ENCODE measurements at places on chromosomes 6 and 20.

- no peak for DNase-seq
Observed at GRCh38 chr20:8633366-8633765, 435.5 kb upstream of the PLCB4 start.

DNA sequence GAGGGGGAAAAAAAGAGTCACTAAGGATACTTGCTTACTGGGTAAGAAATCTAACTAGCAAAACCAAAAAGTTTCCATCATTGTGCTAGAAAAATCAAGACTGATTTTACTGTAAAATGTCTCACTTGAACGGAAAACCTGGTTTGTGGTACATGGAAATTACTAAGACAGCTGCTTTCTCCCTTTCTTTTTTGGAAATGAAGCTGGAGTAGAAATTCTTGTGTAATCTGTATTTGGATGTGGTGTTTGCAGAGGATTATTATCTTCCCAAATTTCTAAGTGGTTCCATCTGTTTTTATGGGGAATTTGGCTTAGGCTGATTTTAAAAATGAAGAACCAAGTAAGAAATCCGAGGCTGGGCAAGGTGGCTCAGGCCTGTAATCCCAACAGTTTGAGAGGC lies 20.4 kb downstream of the EPB41L2 start:
- DNase-seq, result no peak

- no peak for DNase-seq
Observed at GRCh38 chr20:34915749-34916455, 39.5 kb downstream of the ACSS2 start.

DNA sequence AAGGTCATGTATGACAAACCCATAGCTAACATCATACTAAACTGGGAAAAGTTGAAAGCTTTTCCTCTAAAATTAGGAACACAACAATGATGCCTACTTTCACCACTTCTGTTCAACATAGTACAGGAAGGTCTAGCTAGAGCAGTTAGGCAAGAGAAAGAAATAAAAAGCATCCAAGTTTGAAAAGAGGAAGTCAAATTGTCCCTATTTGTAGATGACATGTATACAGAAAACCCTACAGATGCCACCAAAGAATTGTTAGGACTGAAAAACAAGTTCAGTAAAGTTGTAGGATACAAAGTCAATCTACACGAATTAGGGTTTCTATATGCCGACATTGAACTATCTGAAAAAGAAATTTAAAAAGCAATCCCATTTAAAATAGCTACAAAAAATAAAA lies 89.4 kb upstream of the GLP1R start:
- no peak for DNase-seq

GRCh38 chr6:91020744-91021143 lies 433.9 kb upstream of the MAP3K7 start:
- DNase-seq, result no peak

DNA sequence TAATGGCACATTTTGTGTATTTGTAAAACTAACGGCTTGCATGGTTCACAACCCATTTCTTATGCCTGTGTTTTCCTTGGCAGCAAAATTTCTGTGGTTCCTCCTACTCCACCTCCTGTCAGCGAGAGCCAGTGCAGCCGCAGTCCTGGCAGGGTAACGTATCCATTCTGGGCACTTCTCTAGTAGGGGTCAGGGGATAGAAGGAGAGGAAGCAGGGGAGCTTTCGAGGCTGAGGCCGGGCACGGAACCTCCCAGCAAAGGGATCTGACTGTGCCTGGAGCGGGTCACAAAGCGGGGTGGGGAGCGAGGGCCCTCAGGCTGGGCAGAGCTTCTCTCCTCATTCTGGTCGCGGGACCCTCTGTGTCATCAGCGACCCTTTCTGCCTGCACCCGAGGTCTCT lies 58.4 kb downstream of the SYTL3 start:
- DNase-seq, result no peak

GRCh38 chr6:80329496-80329895 lies 223.0 kb downstream of the BCKDHB start:
- no peak for DNase-seq

- no peak for DNase-seq
Observed at GRCh38 chr6:52495922-52496321, 75.8 kb downstream of the EFHC1 start.

GRCh38 chr6:54040545-54040944 lies 70.7 kb upstream of the MLIP start:
- no peak for DNase-seq

DNA sequence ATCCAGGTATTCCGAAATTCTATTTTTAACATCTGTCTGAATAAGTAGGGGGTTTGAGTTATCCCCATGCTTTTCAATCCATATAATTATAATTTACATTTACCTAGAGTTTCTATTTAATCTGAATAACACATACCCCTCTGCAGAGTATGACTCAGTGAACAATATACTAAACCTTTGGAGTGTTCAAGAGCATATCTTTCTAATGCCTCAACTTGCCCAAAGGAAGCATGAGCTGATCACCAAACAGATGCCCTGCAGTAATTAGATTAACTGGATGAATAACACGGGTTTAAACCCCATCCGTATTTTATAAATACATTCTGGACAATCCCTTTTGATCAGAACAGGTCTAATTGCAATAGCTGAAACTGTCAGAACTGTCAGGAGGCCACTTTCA lies 897.1 kb downstream of the TFAP2A start:
- DNase-seq, result no peak

- DNase-seq, result no peak
Observed at GRCh38 chr6:4971851-4972250, 32.0 kb downstream of the RPP40 start.

DNA sequence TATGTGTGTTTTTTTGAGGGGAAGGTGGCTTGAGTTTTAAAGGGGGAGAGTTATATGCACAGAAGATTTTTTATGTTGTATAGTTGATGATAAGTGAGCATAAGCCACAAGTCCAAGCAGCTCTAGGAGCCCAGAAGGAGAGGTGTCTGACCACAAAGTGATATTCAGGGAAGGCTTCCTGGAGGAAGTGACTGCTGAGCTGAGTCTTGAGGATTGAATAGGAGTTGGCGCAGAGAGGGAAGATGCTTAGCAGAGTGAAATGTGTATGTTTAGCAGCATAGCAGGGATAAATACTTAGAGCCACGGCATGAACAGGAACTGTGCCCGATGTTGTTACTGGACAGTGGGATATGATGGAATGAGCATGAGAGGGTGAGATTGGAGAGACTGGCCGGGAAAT lies 255.1 kb upstream of the KCNG1 start:
- no peak for DNase-seq

DNA sequence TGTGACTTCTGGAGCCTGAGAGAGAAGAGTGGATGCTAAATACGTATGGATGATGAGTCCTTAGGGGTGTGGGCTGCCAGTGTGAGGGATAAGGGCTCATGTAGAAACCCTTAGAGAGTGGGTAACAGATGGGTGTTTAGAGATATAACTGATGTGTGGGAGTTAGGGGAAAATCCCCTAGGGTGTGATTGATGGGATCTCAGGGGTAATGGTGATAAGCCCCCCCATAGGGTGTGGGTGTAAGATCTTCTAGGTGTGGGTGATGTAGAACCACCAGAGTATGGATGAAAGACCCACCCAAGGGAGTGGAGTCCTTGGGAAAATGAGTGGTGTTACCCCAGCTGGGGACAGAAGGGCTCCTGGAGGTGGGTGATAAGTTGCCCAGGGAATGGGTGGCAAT lies 26.3 kb downstream of the SLC12A5 start:
- DNase-seq, result no peak
